Astrocyte (in vitro differentiated cells and primary cell): ENCODE measurements at places on chromosomes 5 and 9.

DNA sequence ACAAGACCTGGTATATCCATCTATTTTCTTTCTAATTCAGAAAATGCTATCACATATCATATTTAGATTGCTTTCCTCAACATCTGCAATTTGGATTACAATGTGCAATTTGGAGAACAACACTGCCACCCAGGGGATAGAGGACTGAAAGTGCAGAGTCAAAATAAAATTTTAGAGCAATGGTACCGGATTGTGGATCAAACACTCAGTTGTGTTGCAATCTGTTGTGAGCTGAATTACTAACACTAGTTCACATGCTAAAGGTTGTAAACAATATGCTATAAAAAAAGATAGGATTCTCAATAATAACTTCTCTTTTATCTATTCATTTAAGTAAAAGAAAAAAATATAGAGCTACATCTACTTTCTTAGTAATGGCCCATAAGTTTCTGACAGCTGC is 11.9 kb upstream of the SRFBP1 start:
- DNase-seq: peak; percentile 12

GRCh38 chr9:89304020-89304833 is 6.8 kb upstream of the CKS2 start:
- no peak for DNase-seq

- DNase-seq: no peak
Observed at GRCh38 chr5:57207007-57207653, 33.3 kb downstream of the GPBP1 start.

DNA sequence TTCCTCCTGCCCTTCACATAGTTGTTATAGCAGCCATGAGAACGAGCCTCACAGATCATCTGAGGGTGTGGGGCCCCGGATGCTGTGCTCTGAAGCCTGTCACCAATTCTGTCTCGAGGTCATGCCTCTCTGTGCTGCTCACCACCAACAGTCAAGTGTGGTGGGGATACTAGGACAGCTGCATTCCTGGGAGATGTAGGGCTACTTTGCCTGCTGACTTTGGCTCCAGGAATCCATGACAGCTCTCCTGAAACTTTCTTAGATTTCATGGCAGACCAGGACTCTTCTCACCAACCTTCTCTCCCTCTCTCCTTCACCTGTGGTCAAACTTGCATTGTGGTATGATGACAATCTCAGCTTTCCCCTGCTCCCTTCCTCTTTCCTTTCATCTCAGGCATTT is 395.9 kb downstream of the PSAT1 start:
- DNase-seq: peak; percentile 64

DNA sequence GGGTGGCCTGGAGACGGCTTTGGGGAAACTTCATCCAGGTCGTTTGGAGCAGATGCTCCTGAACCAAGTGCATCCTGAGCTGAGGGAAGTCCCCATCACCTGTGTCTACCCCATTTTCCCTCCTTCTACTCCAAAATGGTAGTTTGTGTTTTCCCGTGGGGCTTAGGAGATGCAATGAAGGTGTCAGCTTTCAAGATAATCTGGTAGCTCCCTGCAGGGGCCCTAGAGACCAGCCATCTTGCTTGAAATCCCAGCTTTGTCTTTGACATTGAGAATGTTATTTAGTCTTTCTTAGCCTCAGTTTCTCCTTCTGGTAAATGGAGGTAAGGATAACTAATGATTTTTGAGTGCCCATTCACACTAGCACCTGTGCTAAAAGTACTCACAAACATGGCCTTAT is 77.4 kb downstream of the WWC1 start:
- DNase-seq: no peak

- DNase-seq: no peak
Observed at GRCh38 chr5:81688215-81688614, 62.7 kb downstream of the SSBP2 start.

GRCh38 chr5:123182072-123182471 is 93.0 kb downstream of the PRDM6 start:
- DNase-seq: no peak

- no peak for DNase-seq
Observed at GRCh38 chr5:135103575-135103853, 69.5 kb upstream of the PITX1 start.
